Fibroblast of the conjunctiva (primary cell): ENCODE measurements at places on chromosomes 7 and 10.

GRCh38 chr10:96482815-96483588 is 30.7 kb downstream of the TLL2 start:
- no peak for DNase-seq

- no peak for DNase-seq
Measured at GRCh38 chr7:76231071-76231470, 29.4 kb downstream of the SRRM3 start.

- no peak for DNase-seq
Measured at GRCh38 chr10:124517461-124517860, 55.8 kb downstream of the LHPP start.

DNA sequence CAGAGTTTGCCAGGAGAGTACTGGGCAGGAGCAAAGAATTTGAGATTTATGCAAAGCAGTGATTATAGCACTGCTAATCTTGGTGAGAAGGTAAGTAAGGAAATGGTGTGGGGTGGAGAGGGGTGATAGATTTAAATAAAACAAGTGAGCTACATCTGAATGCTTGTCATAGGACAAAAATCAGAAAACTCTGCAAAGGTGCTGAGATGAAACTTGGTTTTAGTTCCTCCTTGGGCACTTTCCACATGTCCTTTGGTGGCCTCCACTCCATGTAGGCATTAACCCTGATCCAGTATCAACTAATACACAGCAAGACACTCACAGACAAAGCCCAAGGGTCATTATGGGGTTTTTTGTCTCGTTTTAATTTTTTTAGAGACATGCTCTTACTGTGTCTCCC is 25.7 kb upstream of the FAM107B start:
- no peak for DNase-seq

GRCh38 chr7:2530071-2530987 is 10.8 kb downstream of the LFNG start:
- no peak for DNase-seq

DNA sequence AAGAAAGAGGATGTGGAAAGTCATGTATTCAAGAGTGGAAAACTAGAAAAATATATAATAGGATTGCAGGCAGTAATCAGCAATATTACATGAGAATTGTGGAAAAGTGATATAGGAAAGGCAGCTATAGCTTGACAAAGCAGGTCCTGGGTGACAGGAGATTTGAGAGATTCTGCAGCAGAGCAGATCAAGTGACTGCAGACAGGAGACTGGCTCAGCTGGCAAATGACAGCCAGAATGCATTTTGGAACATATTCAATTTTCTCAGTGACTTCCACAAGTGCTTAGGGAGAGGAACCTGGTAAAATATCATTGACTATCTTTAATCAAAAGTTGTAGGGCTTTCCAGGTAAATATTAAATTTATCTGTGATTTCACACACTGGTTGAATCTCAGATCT is 260.5 kb upstream of the CACNA2D1 start:
- DNase-seq = no peak

- no peak for DNase-seq
Measured at GRCh38 chr7:55032069-55032699, 13.4 kb downstream of the EGFR start.

DNA sequence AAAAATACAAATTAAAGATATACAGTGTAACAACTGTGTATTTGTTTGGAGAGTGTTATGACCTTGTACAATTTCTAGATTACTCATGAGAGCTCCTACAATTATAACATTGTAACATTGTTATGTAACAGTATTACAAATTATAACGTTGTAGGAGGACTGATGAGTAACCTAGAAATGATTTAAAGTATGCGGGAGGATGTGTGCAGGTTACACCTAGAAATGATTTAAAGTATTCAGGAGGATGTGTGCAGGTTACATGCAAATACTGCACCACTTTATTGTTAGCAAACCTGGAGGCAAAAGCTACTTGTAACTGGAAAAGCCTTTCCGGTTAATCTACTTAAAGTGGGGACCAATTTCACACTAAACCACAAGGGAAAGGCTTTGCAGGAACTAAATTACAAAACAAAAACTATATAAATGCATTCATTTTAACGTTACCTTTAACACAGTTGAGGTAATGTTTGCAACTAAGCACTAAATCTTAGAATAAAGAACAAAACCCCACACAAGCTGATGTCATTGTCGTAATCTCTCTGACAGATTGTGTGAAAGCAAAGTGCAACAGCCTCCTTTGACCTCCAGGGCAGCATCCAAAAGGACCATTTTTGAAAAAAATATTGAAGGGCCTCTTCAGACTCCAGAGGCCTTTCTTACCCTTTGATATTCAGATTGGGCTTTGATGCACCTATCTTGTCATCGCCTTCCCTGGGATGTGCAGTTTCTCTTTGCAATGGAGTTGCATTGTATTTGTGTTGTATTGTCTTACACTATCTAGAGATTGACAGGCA is 522.1 kb upstream of the FOXK1 start:
- DNase-seq = no peak

GRCh38 chr7:109641445-109641844 is 1071.8 kb downstream of the DNAJB9 start:
- no peak for DNase-seq
